ENCODE measurements at places on chromosomes 2 and 18.

- DNase-seq = no peak
Observed at GRCh38 chr2:202074324-202074723, 1.3 kb downstream of the KIAA2012 start.

- DNase-seq = peak; percentile 82
Observed at GRCh38 chr2:38690499-38691420, 24.8 kb downstream of the GALM start.

GRCh38 chr2:236633775-236634560, 64.3 kb downstream of the ACKR3 start:
- DNase-seq = no peak

DNA sequence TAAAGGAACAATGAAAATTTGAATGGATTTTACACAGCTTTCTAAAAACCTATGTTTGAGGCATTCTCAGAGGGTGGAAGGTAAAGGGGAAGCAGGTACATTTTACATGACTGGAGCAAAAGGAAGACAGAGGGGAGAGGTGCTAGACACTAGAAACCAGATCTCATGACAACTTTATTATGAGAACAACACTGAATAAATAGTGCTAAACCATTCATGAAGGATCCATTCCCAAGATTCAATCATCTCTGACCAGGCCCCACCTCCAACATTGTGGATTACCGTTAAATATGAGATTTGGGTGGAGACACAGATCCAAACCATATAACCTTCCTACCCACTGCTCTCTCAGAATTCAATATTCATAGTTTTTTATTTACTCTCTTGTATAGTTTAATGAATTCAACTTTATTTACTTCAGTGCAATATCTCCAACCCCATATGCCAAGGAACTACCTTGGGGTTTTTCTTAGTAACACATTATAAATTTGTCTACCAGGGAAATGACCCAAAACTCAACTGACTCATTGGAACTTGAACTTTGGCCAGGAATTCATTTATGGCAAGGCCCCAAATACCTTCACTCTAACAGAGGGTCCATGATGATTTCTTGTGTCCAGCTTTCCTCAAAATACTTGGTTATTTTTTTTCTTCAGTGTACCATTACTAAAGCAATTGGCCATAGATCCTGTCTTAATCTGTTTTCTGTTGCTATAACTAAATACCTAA, 317.8 kb downstream of the GULP1 start:
- no peak for DNase-seq

DNA sequence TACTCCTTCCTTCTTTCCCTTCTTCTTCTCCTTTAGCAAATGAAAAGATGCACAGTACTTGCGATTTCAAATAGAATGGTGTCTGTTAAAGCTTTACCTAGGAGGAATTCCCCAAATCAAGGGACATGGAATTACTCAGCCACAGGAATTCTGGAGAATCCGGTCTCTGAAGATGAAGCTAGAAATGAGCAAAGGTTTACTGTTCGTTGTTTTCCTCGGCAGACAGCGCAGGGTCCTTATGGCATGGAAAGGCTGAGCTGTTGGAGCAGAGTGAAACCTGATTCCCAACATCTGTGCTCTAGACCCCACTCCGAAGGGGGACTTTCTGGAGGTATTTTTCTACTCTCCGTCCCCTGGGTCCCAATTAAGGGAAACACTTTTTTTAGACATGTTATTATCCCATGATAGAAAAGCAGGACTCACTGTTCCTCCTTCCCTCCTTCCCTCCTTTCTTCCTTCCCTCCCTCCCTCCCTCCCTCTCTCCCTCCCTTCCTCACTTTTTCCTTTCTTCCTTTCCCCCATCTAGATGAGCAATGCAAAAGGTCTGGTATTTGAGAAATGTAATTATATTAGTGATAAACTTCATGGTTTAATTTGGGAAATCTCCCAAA, 47.1 kb downstream of the CDCA7 start:
- peak; percentile 20 for DNase-seq

- no peak for DNase-seq
Observed at GRCh38 chr2:121282800-121283385, 2.1 kb downstream of the TFCP2L1 start.

DNA sequence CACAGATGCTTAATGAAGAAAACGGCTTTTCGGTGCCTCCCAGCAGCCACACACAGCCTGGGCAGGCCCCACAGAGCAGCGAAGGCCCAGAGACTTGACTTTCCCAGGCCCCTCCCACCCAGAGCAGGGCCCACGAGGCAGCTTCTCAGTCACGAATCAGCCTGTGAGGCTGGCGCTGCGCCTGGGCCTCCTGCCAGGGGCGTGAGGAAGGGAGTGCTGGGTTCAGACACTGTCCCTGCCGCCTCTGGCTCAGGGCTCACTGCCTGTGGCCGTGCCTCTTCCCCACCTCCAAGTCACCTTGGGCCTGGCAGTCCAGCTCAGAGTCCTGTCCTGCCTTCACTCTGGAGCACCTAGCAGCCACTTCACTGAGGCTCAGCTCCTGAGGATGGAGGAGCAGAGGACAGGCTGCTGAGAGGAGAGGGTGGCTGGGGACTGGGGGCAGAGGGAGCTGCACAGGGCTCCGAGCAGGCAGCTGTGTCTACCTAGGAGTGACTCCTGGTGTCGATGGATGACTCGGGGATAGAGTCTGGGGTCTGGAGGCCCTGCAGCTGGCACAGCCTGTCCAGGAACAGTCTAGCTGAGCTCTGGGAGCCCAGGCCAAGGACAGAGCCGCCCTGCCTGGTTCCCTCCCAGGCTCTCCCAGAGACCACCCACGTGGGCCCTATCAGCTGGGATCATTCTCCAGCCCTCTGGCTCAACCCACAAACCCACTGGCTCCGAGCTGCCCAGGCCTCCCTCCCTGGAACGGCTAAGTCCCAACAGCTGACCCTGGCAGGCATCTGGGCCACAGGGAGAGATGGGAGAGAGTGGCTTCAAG, 36.4 kb upstream of the FOSL2 start:
- peak; percentile 60 for DNase-seq

DNA sequence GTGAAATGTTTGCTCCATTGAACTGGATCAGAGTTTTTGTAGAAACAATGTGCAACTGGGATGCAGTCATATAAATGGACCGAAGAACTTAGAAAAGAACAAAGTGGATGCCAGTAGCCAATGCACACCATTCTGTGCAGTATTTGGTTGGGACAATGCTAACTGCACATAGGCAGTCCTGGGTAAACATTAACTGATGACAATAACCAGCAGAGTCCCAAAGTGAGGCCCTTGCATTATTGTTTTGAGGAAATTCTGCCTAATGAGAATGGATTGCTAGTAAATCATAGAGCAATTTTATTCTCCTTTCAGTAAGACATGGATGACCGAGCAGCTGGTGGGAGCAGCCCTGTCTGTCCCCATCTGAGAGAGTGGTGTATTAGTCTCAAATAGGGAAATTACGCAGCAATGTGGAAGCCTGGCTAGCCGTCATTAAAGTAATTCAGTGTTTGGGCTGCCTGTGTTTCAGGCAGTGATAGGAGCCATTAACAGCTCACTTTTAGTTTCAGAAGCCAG, 94.9 kb downstream of the KCTD1 start:
- DNase-seq = no peak

DNA sequence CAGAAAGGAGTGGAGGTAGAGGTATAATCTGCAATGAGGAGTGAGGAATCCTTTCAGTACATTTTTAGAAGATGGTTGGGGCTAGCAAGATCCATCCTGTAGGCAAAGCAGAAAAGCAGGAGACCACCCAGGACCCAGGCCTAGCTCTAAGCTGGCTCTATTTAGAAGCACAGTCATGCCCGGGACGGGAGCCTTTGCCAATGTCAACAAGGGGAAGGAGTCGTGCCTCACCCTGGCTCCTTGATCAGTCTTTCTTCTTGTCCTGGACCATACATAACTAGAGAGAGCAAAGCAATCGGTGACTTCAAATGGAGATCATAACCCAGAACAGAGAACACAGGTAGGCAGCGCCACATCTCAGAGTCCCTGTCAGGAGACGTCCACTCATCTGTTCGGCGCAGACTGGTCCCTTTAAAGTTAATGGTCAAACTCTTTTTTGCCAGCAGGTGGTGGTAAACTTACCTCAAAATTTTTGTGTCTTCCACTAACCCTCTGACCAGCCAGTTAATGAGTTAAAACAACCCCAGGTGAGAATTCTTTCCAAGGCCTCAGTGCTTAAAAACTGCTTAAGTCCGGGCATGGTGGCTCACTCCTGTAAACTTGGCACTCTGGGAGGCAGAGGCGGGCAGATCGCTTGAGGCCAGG, 8.0 kb downstream of the MC5R start:
- no peak for DNase-seq

DNA sequence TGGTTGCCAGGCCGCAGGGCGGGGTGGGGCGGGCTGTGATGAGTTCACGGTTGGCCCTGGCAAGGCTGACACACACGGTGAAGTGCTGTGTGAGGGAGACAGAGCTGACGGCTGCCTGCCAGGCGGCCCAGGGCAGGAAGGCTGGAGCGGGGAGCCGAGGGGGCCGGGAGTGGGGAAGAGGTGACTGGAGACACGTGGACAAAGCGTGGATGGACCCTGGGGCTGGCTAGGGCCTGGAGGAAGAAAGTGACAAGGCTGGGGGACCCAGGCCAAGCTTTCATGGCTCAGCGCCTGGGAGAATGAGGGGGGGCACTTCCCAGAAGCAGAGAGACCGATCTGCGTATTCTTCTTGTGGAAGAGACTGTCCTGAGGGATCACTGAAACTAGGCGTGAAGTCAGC, 123.2 kb downstream of the DYSF start:
- DNase-seq = no peak

DNA sequence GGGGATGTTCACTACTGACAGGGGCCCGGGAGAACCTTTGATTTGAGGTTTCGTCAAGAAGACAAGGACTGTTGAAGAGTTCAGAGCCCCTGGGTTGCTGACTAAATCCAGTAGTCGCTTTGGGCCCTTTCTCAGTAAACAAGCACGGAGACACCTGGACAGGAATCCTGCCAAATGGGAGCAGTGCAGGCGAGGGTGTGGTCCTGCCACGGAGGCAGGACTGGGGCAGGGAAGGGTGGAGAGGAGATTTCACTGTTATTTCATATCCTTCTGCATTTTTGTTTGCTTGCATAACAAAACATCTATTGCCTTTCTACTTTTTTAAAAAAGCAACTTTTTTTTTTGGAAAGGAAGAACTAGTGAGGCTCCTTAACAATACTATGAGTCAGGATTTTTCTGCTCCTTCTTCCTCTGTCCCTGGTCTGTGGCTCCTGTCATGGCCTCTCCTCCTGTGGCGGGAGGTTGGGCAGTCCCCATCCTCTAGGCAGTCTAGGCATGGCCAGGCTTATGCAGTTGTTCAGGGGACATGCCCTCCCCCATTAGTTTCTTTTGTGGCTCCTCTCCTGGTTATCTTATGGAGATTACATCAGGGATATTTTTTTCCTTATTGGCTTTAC, 57.7 kb downstream of the ARHGEF4 start:
- no peak for DNase-seq

DNA sequence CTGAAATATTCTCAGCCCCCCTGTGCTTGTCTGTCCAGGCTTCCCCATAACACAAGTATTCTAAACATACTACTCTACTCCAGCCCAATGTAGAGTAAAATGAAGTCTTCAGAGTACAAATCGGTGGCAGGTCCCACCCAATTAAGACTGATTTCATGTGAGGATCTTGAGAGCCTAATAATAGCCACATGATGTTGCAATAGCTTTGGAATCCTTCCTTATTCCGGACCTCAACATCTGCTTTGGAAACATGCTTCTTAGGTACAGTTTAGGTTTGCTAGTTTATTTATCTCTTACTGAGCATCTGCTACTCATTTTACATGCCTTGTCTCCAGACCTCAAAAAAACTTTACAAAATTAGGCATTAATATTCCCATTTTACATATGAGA, 207.3 kb upstream of the RAB6C start:
- no peak for DNase-seq

DNA sequence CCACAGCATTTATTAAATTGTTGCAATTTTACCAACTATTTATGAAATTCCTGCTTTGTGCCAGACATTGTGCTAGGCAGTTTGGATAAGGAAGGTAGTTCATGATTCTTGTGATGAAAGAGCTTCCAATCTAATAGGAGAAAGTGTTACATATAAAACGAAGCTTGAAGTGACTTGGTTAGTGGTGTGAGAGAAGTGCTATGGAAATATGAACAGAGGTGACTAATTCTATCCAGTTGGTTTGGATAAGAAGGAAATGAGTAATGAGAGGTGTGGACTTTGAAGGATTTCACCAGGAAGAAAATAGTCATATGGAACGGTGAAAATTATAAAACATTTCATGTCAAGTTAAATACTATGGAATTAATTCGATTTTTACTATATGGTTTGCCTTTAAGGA, 48.6 kb downstream of the EML6 start:
- DNase-seq = no peak

- DNase-seq = no peak
Observed at GRCh38 chr2:217162533-217162932, 302.7 kb upstream of the TNP1 start.

GRCh38 chr18:35117951-35118411, 76.8 kb downstream of the MAPRE2 start:
- DNase-seq = no peak

- DNase-seq = no peak
Observed at GRCh38 chr2:66985906-66986305, 411.2 kb upstream of the ETAA1 start.

DNA sequence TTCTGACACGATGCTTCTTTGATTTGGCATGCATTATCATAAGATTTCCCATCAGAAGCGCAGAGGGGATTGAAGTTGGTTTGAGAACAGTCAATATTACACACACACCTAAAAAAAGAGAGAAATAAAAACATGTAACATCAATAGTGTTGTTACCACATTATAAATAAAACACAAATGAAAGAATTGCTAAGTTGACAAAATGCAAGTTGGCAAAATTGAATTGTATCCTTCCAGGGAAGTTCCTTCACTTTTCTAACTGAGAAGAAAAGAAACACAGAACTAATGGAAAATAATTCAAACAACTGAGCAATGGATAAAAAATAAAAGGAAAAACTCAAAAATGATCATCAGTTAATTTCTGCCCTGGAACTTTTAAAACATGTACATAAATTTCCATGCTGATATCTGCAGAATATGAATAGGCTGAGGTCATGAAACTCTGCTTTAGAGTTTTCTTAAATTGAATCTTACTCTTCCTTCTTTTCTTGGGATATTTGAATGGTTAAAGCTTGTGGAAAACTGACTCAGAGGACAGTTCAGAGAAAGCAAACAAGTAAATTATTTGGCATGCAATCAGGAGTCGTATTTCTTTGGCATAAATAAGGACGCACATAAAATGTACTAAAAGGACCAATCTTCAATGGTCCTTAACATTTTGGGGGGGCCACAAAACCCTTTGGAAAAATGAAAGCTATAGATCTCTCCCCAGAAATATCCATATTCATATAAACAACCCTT, 152.4 kb upstream of the CAVIN2 start:
- DNase-seq = peak; percentile 60

DNA sequence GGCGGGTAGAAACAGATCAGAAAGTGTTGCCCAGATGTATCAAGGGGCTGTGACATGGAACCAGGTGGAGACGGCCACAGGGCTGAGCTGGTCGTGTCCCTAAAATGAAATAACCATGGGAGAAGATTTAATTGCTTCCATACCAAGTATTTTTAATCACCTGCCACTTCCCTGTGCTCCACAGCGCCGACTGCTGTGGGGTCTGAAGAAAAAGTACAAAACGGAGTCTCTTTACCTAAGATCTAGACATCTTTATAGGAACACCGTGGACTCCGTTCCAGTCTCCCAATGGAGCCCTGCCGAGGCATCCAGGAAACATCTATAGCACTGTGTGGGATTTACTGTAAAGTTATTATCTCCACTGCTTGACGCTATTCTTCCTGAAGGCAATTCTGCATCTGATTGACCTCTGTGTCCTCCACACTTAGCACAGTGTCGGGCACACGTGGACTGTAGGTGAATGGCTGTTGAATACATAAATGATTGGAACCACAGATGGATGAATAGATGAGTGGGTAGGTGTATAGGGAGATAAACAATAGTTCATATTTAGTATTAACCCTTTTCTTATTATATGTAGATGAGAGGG, 21.6 kb upstream of the GYPC start:
- DNase-seq = no peak

- no peak for DNase-seq
Observed at GRCh38 chr2:177894546-177894945, 178.0 kb downstream of the PDE11A start.
